ENCODE measurements at places on chromosomes 11 and 22.

- no peak for DNase-seq
Observed at GRCh38 chr11:77525455-77526091, 51.7 kb upstream of the PAK1 start.

GRCh38 chr11:45676522-45677095 lies 11.2 kb upstream of the CHST1 start:
- no peak for DNase-seq

DNA sequence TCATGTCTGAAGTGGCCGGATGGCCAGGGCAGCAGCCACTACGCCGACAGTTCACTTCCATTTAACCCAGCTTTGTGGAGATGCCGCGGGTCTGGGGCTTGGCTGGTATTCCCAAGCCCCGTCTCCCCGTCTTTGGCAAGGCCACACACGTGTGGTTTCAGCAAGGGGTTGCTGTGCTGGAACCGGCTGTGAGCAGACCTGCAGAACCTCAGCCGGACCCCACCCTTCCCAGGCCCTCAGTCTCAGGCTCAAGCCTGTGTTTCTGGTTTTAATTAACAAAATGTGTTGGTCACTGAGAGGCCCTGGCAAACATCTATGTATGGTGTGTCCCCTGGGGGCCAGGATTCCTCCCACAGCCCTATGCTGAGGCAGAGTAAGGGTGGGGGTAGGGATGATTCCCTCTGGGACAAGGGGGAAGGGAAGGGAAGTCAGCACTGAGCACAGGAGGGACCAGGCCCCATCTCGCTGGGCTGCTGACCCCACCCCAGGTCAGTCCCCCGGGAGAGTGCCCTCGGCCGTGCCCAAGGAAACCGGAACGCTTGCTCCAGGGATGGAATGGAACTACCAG lies 9.3 kb downstream of the OSBPL5 start:
- DNase-seq: no peak

- DNase-seq: no peak
Observed at GRCh38 chr11:85854212-85854556, 999 bp upstream of the CCDC83 start.

- DNase-seq: no peak
Observed at GRCh38 chr22:43772831-43773230, 39.3 kb downstream of the EFCAB6 start.

GRCh38 chr22:50301581-50301991 lies 5.9 kb downstream of the PLXNB2 start:
- DNase-seq: no peak

DNA sequence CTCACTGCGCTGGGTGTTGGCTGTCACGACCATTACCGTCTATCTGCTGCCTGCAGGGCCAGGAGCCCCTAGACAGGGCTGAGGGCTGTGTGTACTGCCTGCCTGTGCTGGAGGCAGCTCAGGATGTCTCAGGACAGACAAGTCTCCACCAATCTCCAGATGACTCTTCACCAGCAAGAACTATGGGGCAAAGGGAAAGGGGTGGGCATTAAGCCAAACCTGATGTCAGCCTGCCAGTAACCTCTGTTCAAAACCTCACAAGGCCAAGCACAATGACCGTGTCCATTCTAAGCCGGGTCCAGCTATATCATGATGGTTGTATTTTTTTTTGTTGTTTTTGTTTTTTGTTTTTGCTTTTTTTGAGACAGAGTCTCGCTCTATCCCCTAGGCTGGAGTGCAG lies 31.6 kb downstream of the MAFF start:
- DNase-seq: no peak

- DNase-seq: no peak
Observed at GRCh38 chr22:25453557-25453956, 110.9 kb upstream of the GRK3 start.

GRCh38 chr11:1842149-1843097 lies 3.6 kb downstream of the TNNI2 start:
- DNase-seq: no peak

DNA sequence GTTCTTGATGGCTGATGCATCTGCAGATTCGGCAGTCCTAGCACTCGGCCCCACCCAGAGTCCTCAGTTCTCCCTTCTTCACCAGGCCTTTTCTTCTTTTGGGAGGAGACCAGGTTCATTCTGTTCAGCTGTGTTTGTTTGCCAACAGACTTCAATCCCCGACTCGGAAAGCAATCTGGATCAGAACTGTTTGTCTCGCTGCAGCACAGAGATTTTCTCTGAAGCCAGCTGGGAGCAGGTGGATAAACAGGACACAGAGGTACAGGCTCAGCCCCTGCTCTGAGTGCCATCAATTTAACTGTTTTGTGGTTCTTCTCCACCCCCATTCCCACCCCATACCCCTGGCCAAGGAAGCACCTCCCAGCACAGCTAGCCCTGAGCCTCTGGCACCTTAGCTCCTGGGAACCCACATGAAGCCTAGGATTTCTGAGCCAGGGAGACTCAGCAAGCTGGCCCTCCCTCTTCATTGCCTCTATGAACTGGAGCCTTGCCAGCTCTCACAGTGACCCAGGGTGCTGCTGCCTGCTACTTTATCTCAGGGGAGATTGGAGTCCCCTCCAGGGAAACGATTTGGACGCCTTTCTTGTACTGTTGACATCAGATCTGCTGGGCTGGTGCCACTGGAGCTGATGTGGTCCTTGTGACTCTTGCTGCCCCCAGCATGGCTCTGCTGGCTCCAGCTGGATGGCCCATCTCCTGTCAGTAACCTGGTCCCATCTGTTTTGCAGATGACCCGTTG lies 58.2 kb upstream of the HORMAD2 start:
- no peak for DNase-seq

DNA sequence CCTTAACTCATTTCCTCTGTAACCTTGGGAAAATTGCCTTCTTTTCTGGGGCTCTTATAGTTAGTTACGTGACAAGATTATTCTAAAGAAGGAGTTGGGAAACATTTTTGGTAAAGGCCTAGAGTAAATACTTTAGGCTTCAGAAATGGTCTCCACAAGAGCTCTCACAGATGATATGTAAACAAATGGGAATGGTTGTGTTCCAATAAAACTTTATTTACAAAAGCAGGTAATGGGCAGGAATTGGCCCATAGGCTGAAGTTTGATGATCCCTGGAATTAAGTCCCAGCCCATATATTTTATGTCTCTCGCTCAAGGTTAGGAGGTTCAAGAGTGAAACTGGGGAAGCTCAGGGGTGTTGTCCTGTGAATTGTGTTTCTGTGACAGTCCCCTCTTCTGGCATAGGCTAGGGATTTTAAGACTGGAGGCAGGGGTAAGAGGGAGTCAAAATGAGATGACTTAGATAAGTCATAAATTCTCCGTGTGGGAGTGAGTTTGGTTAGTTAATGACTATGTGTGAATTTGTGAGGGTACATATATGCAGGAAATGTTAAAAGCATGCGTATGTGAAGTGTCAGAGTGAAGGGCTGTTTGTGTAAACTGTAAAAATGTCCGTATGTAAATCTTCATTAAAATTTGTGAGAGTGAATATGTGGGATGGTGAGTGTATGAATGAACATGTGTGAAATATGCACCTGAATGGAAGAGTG lies 7.4 kb upstream of the OR52B4 start:
- no peak for DNase-seq

- DNase-seq: peak; percentile 25
Observed at GRCh38 chr11:72721689-72722049, 30.5 kb downstream of the ARAP1 start.

DNA sequence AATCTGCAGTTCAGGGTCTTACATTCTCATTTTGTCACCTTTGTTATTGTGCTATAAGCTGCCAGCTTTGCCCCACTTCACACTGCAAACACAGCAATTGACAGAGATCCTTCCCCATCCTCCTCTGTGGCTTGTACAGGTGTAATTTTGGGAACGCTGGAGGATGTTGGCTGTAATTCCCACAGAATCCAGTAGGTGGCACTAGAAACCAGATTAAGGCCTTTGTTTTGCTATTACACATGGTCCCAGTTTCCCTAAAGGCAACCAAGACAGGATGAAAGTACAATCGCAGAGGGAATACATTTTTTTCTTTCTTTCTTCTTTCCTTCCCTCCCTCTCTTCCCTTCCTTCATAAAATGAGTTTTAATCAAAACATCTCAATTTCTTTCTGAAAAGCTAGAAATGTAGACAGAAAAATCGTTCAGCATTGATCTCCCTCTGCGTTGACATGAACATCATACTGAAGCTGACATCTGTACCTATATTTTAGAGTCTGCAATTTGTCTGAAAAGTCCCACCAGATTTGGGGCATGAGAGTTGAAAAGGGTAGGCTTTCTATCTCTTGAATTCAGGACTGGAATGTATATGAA lies 21.3 kb upstream of the NELL1 start:
- DNase-seq: no peak

DNA sequence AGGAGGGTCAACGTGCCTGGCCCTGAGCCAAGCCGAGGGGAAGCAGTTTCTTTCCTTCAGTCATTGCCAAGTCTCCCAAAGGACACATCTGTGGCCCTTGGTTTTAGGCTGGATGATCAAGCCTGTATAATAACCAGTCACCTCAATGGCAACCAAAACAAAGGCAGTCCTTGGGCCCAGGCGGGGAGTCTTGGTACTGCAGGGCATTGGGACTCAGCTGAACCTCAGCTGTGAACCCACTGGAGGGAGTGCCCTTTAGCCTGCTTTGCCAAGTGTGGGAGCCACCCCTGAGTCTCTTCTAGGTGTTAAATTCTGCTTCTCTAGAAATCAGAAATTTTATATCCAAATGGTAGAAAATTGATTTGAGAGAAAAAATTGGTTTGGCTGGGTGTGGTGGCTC lies 36.9 kb downstream of the CPT1A start:
- no peak for DNase-seq

DNA sequence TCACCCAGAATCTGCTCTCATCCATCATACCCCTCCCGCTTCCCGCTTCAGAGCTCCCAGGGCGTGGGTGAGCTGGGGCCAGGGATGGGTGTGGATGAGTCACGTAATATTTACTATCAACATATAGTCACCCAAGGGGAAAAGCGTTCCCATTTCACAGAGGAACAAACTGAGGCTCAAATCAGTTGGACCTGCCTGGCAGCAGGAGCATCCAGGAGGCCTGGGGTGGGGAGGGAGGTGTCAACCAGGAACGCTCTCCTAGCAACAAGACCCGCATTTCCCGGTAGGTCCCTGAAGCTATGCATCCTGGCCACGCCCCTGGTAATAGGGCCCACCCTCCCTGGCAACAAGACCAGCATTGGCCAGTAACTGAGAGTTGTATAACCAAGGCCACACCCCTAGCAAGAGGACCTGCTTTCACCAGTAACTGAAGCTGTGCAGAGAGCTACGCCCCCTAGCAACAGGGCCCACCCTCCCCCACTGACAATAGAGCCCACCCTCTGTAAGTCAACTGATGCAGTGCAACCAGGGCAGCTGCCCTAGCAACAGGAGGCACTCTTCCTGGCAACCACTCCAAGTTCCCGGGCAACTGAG lies 32.7 kb upstream of the TXNRD2 start:
- DNase-seq: no peak

DNA sequence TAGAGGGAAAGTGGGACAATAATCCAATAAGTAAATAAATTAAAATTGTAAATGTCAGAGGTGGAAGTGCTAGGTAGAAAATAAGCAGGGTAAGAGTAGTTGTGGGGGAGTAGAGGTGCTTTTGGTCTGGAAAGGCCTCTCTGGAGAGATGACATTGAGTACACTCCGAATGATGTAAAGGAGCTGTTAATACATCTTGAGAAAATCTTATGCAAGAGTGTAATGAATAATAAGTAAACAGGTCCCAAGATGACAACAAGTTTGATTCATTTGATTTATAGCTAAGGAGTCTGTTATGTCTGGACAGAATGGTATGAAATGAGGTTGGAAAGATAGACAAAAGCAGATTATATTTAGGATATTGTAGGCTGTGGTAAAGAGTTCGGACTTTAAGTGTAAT lies 87.5 kb downstream of the TMEM135 start:
- no peak for DNase-seq

- no peak for DNase-seq
Observed at GRCh38 chr22:38180841-38181452, 683 bp downstream of the PLA2G6 start.

GRCh38 chr11:69864686-69865661 lies 45.8 kb upstream of the FGF3 start:
- no peak for DNase-seq

- DNase-seq: no peak
Observed at GRCh38 chr11:65663639-65664200, 1.0 kb upstream of the RELA start.

- no peak for DNase-seq
Observed at GRCh38 chr22:37996515-37997246, 12.3 kb upstream of the SOX10 start.

- DNase-seq: no peak
Observed at GRCh38 chr11:111573821-111574249, 28.4 kb upstream of the SIK2 start.

All from activated naive CD4-positive, alpha-beta T cell (primary cell).